ENCODE measurements at places on chromosomes 3 and 15. TPM values are rescaled to one million over a fixed set of nuclear protein-coding genes. Genes with fewer than 3 reads are reported as not detected.

BCL2A1 gene
- 0.58 TPM for total RNA-seq

TMEM44 gene
- total RNA-seq, result 4.6 TPM

LHFPL4 gene
- 0.28 TPM for total RNA-seq

GPR87 gene
- not detected for total RNA-seq

ZBED2 gene
- total RNA-seq, result 0.20 TPM

CILP gene
- total RNA-seq, result 1.3 TPM

HYAL1 gene
- total RNA-seq, result 140 TPM

CACNA1D gene
- total RNA-seq, result 8.0 TPM

RGMA gene
- 0.33 TPM for total RNA-seq

COL8A1 gene
- total RNA-seq, result 0.75 TPM

SLC25A20 gene
- total RNA-seq, result 84.1 TPM

CYP1A2 gene
- 120 TPM for total RNA-seq

B3GALNT1 gene
- total RNA-seq, result 0.33 TPM

SNX33 gene
- total RNA-seq, result 12.7 TPM

LDHAL6B gene
- not detected for total RNA-seq

SOX2 gene
- 0.23 TPM for total RNA-seq

UCN2 gene
- not detected for total RNA-seq

MYZAP gene
- total RNA-seq, result 0.58 TPM

GUCA1C gene
- total RNA-seq, result not detected

MME gene
- 66.3 TPM for total RNA-seq

Measured in left lobe of liver (tissue), 2 donors.